ENCODE measurements at places on chromosomes 16 and 17. TPM values are rescaled to one million over a fixed set of nuclear protein-coding genes. Genes with fewer than 3 reads are reported as not detected.

GRCh38 chr16:85921026-85921425 lies 22.1 kb downstream of the IRF8 start:
- no peak for DNase-seq

DNA sequence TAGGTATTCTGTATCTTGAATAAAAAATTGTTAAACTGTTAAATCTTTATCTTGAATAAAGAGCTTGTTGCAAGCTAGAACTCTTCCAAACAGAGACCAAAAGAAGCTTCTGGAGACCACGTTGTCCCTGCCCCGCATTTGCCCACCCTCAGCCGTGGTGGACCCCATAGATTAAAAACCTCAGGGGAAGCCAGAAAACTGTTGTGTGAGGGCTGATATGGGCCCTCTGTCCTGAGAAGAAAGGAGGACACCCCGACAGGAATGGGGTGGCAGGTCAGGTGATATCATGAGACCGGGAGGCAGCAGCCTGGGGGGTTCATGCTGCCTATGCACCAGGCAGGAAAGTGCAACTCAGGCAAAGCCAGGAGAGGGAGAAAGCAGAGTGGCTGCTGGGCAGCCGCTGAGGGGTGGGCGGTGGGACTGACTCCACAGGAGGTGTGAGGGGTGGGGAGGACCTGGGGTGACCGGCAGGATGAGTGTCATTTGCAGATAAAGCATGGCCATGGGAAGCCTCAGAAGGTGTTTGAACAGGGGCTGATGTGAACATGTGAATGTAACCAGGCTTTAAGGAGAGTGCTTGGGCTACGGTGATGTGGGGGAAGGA lies 147.8 kb downstream of the IRF8 start:
- no peak for DNase-seq

- DNase-seq, result no peak
Measured at GRCh38 chr17:27649929-27650328, 18.9 kb downstream of the LGALS9 start.

GRCh38 chr16:68231384-68232136 lies 4.4 kb downstream of the ESRP2 start:
- DNase-seq, result no peak

GRCh38 chr17:71948703-71949422 lies 172.0 kb upstream of the SOX9 start:
- DNase-seq, result no peak

The EPX gene
- total RNA-seq, result not detected

DNA sequence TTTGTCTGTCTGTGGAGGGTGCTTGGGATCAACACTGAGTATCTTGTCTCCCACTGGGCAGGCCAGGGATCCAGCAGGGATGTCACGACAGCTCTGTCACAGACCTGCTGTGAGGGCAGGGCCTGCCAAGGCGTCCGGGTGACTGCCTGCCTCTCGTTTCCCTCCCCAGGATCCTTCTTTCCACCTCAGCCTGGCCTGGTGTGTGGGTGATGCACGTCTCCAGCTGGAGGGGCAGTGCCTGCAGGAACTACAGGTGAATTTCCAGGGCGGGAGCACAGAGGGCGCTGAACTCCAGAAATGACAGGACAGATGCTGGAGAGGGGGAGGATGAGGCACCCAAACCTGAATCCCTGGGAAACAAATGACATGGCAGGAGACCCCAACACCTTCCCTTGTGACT lies 6.8 kb upstream of the MMP15 start:
- DNase-seq, result no peak

The SLC4A1 gene
- not detected for total RNA-seq

DNA sequence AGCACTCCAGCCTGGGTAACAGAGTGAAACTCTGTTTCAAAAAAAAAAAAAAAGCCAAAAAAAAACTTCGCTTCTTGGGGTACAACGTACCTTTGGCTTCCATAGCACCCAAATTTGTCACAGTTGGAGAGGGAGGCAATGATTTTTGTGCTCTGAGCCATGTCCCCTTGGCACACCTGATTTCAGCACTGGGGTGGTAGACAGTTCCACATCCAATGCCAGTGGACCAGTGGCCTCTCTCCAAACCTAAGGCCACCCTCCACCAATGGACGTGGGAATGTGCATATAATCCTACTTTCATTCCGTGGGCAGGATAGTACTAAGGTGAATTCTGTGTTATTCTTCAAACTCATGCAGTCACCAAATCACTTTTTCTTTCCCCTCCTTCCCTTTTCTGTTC lies 47.5 kb downstream of the SALL1 start:
- DNase-seq, result no peak

DNA sequence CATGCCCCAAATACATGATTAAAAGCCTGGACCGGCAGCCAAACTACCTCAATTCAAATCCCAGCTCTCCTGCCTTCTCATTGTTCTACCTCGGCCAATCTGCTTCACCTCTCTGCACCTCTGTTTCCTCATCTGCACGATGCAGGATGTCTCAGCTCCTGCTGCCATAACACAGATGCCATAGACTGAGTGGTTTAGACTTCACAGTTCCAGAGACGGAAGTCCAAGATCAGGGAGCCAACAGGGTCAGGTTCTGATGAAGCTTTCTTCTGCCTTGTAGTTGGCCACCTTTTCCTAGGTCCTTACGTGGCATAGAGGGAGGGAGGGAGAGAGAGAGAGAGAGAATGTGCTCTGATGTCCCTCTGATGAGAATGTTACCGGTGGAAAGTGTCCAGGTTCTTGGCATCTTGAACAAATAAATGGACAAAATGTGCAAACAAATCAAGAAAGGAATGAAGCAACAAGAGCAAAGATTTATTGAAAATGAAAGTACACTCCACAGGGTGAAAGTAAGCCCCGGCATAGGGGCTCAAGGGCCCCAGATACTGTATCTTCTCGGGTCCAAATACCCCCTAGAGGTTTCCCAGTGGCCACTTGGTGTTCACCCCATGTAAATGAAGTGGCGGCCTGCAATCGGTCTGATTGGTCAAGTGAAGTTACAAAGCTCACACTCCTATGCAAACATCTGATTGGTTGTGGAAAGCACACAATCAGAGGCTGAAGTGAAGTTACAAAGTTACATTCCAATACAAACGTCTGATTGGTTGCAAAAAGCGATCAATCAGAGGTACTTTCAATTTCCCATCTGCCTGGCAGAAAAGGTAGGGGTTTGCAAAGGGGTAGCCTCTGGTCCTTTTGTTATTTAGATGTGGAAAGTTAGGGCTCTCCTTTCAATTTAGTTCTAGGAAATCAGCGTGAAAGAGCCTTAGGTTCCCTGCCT lies 43.3 kb upstream of the ZCCHC14 start:
- peak; percentile 72 for DNase-seq

DNA sequence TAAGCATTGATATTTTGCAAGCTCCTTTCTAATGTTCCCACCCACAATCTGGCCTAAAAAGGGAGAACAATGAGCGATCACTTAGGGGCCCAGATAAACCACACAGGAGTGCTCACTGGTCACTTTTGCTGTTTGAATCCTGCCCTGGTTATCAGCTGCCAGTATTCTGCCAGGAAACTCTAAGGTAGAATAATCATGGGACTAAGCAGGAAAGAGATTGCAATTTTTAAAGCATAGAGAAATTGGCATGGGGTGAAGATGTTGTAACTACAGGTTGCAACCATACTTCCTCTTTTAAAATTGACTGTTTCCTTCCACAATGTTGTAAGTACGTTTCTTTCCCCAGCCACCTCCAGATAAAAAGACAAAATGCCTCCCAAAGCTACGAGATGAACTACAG lies 251.2 kb upstream of the CDH11 start:
- no peak for DNase-seq

- no peak for DNase-seq
Measured at GRCh38 chr16:22030087-22030812, 22.3 kb downstream of the MOSMO start.

DNA sequence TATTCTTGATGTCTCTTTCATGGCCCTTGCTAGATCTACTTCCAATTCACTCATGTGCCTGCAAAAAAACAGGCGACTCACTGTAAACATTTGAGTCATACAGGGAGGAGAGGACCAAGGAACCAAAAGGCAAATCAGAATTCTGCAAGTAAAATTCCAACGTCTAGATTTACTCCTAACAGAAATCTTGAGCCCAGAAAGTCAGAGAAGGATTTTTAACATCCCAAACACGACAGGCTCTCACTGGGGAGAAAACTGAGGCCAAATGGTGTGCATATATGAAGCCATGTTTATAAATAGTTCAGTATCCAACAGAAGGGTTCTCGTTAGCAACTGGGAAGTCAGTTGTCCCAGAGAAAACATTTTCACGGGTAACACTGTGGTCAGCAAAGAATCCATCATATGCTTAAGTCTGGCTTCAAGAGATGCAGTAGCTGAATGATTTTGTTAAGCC lies 40.1 kb downstream of the LITAF start:
- DNase-seq, result no peak

DNA sequence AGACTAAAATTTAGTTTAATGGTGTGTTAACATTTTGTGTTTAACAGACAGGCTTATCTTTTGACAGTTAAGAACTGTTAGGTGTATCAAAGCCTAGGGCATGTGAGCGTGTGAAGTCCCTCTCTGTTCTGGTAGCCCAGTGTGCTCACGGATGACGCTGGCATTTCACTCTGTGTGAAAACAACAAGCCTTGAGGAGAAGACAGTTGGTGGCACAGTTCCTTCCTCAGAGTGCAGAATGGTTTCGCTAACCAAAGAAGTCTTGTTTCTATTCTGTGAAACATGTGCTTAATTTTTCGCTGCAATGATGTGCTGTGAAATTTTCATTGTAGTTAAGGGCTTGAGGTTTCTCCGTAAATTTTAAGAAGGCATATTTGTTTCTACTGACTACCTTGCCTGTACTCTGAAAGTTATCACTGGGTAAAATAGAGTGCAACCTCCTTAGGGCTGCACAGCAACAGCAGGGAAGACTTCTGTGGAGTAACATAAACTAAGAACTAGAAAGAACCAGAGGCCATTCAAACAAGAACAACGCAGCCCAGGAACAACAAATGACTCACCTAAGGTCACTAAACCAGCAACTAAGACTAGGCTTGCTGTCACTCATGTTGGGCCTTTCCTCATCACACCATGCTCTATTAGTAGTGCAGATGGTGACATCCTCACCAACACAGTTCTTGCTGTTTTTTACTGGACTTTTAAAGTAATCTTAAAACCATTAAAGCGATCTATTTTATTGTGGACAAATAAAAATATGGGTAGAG lies 33.4 kb downstream of the BRD7 start:
- DNase-seq, result no peak

DNA sequence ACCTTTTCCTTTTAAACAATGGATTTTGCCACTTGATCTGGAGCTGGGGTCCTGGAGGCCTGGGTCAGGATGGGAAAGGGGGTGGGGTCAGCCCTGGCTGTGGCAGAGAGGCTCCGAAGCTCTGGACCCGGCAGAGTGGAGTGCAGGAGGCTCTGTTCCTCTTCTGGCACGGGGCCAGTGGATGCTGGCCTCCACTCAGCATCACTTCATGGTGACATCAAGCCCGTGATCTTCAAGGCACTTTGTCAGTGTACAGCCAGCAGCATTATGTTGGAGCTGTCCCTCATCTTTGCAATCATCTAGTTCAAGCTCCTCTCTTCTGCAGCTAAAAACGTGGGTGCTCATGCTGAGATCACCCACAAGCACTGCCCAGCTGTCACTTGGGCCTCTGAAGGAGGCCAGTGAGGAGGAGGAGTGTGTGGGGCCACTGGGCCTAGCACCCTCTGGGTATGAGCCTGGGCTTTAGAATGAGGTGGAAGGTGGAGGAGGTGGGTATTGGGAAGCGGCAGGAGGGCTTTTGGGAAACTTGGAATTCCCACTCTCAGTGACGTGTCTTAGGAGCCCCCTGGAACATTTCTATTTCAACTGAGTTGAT lies 45.9 kb upstream of the MGAT5B start:
- DNase-seq, result no peak

The PPP1R1B gene
- total RNA-seq, result not detected

GRCh38 chr17:8798846-8799569 lies at the start of gene MFSD6L:
Gene MFSD6L, minus strand, starts transcription at chr17:8799365. Its CDS starts 245 bp downstream, at chr17:8799120.
- no peak for DNase-seq

GRCh38 chr17:61503961-61504360 lies 51.7 kb downstream of the TBX4 start:
- DNase-seq, result no peak

The PIRT gene
- not detected for total RNA-seq

- no peak for DNase-seq
Measured at GRCh38 chr16:71863995-71864394, 18.2 kb downstream of the ATXN1L start.

GRCh38 chr17:16866436-16866835 lies 105.5 kb downstream of the TNFRSF13B start:
- no peak for DNase-seq

All from endothelial cell of umbilical vein (primary cell).